ENCODE measurements at places on chromosomes 7 and 10.

- DNase-seq, result peak; percentile 86
These were observed 24.5 kb upstream of the MSRB2 start for GRCh38 chr10:23070913-23071218.

DNA sequence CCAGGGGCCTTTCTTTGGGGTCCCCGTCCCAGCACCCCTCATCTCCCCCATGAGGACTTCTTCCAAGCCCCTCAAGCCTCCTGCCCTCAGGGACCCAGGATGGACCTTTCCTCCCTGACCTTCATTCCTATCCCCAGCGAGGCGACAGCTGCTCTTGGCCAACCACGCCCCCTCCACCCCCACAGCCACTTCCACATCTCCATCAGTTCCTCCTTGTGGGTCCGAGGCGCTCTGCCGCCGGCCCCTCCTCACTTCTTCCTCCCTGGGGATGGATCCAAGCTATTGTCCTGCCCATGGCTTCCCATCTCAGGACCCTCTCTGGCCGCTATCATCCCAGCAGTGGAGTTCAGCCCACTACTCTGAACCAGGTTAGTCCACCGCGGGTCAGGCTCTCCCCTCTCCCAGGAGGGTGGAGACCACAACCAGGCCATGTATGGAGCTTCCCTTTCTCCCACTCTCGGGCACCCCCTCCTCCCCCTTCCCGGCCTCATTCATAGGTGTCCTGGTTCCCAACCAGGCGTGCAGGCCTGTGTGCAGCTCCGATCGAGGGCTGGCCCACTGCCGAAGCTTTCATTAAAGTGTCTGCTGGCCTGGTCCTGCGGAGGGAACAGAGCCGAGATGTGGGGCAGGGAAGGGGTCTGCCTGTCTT is 1.7 kb upstream of the SH2B2 start:
- no peak for DNase-seq

GRCh38 chr7:81937091-81937490 is 167.2 kb upstream of the HGF start:
- DNase-seq, result no peak

DNA sequence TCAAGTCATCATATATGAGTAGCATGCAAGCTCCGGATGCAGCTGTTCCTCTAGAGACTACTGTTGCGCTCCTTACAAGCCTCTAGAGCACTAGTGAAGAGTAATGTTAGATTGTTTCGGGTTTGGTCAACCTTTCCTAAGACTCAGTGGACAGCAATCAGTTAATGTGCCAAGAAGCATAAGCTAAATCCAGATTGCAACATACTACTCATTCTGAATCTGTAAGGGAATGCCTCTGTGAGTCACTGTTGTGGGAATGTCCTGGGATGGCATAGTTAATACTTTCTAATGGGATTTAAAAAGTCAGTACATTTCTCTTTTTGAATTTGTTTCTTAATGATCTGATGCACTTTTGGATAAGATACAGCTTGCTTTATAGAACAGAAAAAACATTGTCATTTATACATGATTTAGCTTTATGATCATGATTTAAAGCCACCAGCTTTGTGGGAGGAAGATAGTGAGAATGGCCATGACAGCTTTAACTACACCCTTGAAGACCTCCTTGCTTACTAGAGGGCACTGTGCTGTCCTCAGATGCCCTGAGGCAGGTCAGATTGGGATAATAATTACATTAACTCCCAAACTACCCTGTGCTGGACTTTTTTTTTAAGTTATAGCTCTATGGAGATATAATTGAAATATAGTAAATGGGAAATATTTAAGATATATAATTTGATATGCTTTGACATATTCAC is 138.4 kb downstream of the SDK1 start:
- no peak for DNase-seq

GRCh38 chr7:12030116-12030515 is 181.0 kb upstream of the TMEM106B start:
- DNase-seq, result no peak

GRCh38 chr10:87794285-87794684 is 23.7 kb downstream of the ATAD1 start:
- DNase-seq, result no peak

GRCh38 chr10:69504576-69505250 is 53.4 kb downstream of the TSPAN15 start:
- DNase-seq, result no peak

Data from NCI-H1436 (cell line).